ENCODE measurements at places on chromosomes 3 and 15.

- DNase-seq: no peak
Observed at GRCh38 chr3:194308601-194309449, 42.3 kb downstream of the CPN2 start.

GRCh38 chr3:63557912-63558311, 94.6 kb upstream of the SNTN start:
- no peak for DNase-seq

DNA sequence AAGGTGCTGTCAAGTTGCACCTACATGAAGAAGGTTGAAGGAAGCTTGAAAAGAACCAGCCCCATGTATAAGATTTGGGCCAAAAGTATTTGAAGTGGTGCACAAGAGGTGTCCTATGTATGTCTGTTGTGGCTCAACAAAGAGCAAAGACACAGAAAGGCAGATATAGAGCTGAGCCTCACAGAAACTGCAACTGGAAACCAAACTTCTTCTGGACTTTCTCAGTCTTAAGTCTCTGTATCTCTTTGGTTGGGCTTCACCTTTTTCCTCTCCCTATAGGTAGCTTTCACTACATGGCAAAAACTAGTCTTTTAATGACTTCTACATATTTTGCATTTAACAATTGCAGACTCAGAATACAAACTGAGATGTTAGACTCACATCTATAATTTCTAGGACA, 8.8 kb upstream of the CMC1 start:
- no peak for DNase-seq

GRCh38 chr3:126212620-126213378, 32.4 kb upstream of the ALDH1L1 start:
- DNase-seq: peak; percentile 85

- no peak for DNase-seq
Observed at GRCh38 chr3:166810741-166811445, 569.2 kb downstream of the ZBBX start.

- no peak for DNase-seq
Observed at GRCh38 chr3:71399478-71399877, 184.1 kb downstream of the FOXP1 start.

- DNase-seq: peak; percentile 80
Observed at GRCh38 chr3:46695177-46695961, 1.9 kb upstream of the ALS2CL start.

GRCh38 chr3:44478606-44479094, 1.2 kb upstream of the ZNF445 start:
- DNase-seq: no peak

- no peak for DNase-seq
Observed at GRCh38 chr15:63849906-63850305, 16.2 kb upstream of the HERC1 start.

DNA sequence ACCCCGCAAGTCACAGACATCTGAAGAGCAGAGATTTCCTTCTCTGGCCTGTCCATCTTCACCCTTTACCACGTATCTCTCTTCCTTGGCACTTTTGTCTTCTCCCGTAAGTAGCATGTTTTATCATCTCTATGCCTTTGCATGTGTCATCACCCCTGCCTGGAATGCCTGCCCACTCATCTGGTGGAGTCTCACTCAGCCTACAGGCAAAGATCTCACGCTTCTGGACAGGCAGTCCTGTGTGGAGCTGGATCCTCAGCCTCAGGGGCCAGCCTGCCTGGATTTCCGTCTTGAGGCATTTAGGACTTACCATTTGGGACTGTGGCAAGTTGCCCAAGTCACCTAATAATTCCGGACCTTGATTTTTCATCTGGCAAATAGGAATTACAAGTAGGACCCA, 114.3 kb upstream of the CACNA2D3 start:
- DNase-seq: peak; percentile 76

DNA sequence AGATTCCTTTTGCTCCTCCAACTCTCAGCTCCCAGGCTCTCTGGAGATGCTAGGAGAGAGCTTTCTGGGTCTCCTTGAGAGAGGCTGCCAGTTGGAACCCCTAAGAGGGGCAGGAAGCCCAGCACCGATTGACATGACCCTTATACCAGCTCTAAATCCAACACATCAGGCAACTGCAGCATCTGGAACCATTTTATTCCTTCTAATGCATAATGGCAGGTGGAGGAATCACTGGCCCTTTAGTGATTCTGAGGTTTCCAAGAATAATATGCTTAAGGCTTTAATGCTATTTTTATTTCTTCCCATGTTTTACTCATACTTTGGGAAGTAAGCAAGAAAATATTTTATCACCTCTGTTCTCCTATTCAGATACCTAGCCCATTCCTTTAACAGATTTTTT, 60.3 kb upstream of the TEX264 start:
- no peak for DNase-seq

DNA sequence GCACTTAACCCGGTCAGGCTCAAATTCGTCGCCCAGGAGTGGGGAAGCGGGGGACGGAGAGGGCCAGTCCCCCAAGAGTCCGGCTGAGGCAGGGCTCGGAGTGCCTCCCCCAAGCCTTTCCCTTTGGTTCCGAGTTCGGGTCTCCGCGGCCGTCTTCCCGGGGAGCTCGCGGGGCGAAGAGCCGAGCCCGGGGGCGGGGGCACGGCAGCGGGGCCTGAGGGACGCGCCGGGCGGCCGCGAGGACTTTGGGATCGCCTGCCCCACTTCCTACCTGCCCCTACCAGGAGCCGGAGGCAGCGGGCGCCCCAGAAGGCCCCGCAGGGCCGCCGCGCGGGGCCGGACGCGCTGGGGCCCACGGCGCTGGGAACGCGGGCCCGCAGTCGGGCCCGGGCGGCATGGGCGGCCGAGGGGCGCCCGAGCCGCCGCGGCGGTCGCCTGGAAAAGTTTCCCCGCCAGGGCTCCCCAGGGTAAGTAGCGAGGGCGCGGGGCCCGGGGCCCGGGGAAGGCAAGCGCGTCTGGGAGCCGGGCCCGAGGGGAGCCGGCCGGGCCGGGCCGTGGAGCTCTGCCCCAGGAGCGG, 2.8 kb downstream of the FURIN start:
- no peak for DNase-seq

DNA sequence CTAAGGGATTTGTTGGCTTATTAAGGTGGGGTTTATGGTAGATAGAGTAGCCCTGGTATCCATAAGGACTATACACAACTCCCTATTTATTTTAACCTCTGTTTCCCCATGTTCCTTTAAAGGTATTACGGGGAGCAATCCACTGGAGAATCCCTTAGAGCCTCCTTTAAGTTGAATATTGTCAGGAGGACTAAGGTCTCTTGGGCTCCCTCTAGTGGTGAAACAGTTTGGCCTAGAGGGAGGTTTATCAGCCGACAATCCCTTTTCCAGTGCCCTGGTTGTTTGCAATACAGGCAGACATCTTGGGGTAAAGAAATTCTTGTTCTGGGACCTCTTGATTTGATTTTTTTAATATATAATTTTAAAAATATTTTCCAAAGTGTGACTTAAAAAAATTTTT, 12.9 kb downstream of the OPA1 start:
- DNase-seq: peak; percentile 69

DNA sequence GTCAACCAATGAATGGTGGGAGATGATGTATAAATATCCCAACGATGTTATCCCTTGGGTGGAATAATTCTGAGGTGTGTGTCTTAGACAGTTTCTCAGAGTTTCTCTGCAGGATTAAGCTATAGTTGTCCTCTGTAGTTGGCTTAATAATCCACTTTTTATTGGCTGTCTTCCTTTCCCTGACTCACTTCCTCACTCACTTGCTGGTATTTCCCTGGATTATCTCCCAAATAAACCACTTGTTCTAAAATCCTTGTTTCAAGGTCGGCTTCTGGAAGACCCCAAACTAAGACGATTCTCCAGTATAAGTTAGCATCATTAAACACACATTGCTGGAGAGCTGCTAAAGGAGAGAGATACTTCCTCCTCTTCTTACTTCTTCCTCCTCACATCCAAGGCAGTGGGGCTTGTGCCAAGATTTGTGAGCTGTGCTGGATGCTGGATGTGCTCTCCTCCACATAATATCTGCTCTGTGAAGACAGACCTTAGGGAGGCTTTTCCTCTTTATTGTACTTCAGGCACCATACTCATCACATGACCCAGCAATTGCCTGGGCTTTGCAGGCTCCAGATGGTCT, 22.5 kb upstream of the ROPN1 start:
- no peak for DNase-seq

DNA sequence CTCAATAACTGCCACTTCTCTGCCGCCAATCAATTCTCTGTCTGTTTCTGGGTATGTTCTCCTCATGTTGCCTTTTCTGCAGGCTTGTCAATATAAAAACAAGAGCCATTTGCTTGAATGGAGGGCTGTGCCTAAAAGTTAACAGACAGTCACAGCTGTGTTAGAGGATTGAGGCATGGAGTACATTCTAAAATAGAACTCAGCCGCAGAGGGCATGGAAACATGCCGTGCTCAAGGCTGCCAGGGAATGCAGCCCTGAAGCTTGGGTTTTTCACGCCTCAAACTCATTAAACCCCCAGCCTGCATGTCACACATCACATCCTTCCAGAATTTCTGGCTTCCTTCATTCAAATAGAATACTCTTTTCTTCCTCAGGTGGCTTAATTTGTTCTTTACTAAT, 166.6 kb downstream of the TPRG1 start:
- no peak for DNase-seq

- no peak for DNase-seq
Observed at GRCh38 chr3:32375596-32375930, 16.1 kb upstream of the CMTM7 start.

DNA sequence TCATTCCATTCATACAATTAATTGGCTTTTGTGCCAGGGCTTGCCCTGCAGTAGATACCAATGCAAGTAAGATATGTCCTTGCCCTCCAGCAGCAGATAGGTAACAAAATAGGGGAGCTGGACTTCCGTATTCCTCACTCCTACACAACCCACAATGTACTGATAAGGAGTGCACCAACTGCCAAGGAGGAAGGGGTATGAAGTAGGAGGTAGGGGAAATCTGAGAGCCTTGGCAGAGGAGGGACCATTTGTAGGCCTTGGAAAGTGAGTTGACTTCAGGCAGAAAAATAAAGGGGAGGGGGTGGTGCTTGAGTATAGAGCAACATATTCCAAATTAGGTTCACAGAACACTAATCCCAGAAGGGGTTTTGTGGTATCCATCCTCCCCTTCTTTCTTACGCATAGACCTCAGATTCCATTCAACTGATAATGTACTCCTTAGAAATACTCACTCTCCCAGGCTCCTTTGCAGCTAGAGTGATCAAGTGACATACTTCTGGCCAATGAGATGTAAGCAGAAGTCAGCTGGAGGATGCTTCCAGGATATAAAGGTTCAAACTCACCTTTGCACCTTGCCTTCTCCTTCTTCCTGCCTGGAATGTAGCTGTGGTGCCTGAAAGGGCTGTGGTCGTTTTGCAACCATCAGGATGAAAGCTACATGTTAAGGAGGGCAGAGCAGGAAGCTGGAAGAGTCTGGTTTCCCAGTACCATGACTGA, 127.1 kb upstream of the SMAD3 start:
- DNase-seq: peak; percentile 18

DNA sequence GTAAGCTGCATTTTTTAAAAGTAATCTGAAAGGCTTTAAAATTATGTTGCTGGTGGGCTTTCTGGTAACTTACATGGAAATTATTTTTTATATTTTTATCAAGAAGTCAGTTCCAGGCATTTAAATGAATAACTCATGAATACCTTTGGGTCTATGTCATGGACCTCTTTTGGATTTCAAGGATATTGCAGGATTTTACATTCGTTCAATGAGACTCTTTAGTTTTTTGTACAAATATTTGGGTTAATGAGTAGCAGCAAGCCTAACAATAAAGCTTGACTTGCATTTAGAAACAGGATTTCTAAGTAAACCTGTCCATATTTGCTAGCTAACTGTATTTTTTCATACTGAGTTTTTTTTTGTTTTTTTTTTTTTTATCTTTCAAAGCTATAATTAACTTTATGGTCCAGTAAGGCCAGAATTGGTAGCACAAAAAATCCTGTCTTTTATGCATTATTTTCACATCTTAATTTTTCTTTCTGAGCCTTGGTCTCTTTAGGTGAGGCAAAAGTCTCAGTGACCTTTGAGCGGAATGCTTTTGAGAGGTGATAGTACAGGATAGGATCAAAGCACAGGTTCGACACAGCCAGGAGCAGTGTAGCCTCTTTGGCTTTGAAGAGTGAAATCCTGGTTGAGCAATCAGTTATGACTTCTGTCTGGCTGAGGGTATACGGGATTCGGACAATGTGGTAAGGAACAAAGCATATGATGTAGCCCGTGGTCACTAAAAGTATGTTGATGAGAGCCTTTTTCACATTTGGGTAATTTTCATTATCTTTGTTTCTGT, 4.8 kb downstream of the GPR171 start:
- DNase-seq: no peak

- DNase-seq: no peak
Observed at GRCh38 chr3:150240891-150241290, 167.2 kb upstream of the TSC22D2 start.

DNA sequence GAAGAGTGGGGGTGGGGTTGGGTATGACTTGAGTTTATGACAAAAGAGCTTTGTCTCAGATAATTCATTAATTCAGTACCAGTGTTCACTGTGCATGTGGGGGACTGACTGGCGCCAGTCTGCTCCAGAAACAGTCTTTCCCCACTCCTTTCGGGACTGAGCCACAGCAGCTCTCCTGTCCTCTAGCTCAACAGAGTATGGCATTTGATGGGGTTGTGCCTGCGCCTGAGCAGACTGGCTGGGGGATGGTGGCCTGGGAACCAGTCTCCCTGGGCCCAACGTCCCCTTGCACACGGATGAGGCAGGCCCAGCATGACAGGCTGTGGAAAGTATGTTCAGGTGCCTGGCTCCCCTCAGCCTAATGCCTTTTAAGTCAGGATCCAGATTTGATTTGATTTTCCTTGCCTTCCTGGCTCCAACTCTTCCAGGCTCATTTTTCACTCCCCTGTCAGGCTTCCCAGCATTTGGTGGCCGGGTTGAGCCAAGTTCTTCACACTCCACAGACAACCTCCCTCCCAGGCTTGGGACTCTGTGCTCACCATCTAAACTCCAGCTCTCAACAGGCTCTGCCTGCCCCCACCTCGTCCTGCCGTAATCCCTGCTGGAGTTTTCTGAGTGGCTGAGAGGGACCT, 105.0 kb downstream of the MYLK start:
- no peak for DNase-seq

DNA sequence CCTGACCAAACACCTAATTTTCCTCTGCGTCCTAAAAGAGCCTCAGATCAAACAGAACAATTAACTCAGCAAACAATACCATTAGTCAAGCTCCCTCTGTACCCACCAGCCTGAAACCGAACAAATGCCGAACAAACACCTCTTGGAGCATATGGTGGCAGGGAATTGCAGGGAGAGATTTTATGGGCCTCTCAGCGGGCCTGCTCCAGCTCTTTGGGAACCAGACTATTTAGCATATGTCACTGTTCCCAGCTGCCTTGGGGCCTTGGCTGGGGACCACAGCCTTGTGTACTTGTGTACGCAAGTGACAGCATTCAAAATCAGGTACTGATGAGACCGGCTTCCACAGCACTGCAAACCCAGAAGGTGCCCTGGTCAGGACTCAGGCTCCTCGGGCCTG, 388.8 kb upstream of the PPP2R3A start:
- DNase-seq: no peak

Measured in islet precursor cell (in vitro differentiated cells).